Hematopoietic multipotent progenitor cell treated with erythropoietin and hydrocortisone succinate and interleukin-3 and kit ligand, for 6 days (in vitro differentiated cells): ENCODE measurements at places on chromosomes 2 and 18.

GRCh38 chr2:178111743-178112142 is 494 bp upstream of the RBM45 start:
- DNase-seq, result no peak

DNA sequence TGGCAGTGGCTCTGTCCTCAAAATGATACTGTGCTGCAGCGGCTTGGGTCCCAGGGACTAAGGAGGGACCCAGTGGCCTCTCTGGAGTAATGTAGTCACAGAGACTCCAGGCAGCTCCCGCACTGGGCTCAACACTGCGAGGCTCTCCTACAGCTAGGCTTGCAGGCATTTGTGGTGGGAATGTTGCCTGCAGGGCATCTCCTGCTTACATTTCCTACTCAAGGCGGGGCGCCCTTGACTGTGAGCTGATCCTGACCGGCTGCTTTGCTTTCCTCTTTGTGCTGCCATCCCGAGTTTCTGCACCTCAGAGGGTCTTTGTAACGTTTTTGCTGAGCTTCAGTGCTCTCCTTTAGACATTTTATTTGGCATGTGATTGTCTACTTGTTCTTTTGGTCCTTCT is 177.4 kb upstream of the FN1 start:
- no peak for DNase-seq

- DNase-seq, result no peak
These were observed 6.8 kb downstream of the ACTR1B start for GRCh38 chr2:97656905-97657587.

DNA sequence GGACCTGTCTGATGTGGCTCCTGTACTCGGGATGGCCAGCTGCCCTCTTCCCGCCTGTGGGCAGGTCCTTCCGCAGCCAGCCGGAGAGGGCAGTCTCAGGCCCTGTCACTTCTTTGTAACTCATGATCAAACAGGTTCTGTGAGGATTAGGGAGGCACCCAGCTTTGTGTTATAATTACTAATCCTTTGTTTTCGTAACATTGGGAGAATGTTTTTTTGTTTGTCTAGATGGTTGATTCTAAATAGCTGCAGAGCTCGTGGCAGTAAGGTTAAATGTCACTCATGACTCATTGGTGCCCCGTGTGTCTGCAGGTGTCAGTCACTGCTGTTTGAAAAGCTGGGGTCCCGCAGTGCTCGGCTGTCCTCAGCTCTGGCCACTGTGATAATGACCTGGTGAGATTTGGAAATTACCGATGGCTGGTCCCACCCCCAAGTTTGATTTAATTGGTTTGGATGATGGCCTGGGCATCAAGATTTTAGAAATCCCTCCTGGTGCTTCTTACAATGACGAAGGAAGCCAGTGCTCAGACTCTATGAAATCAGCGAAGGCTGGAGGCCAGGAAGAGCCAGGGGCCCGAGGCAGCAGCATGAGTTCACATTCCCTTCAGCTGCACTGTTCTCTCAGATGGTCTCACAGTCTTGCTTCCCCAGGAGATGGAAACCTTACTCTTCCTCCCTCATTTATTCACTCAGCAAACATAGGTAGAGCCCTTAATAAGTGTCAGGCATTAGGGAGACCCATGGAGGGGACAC is 172.8 kb downstream of the VAPA start:
- no peak for DNase-seq

GRCh38 chr2:212912445-212913103 is 238.8 kb downstream of the IKZF2 start:
- DNase-seq, result no peak

- no peak for DNase-seq
These were observed 107.2 kb upstream of the UGP2 start for GRCh38 chr2:63734510-63734909.

- no peak for DNase-seq
These were observed 179.8 kb upstream of the TRIB2 start for GRCh38 chr2:12536976-12537375.

GRCh38 chr2:61151436-61151835 is 10.6 kb upstream of the C2orf74 start:
- DNase-seq, result no peak

DNA sequence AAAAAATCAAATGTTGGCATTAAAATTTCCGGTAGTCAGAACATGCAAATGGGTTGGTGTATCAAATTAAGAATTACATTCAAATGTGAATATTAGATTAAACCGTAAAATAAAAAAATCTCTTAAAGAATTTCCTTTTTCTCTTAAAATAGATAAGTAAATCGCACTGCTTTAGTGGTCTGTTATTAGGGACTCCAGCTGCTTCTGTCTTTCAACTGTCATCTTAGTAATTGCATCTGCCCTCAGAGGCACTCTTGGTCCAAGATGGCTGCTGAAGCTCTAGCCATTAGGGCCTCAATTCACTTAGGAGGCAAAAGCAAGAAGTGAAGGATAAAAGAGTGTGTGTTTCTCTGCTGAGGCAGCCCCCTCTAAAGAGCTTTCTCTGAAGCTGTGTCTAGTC is 132.4 kb downstream of the MGAT5 start:
- DNase-seq, result no peak

DNA sequence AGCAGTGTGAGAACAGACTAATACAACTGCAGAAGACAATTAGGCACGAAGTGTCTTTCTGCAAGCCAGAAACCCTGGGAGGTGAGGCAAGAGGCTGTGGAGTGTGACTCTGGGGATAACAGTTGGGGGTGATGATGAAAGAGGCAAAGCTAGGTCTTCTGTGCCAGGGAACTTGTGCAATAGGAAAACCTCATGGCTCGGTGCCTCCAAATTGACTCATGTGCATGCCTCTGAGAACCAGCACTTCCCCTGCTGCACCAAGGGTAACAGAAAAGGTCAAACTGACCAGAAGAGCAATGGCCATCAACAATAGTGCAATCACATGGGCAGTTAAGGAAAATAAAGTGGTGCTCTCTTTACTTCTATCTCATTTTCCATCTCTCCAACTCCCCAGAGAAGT is 136.4 kb downstream of the SCG2 start:
- DNase-seq, result peak; percentile 84

DNA sequence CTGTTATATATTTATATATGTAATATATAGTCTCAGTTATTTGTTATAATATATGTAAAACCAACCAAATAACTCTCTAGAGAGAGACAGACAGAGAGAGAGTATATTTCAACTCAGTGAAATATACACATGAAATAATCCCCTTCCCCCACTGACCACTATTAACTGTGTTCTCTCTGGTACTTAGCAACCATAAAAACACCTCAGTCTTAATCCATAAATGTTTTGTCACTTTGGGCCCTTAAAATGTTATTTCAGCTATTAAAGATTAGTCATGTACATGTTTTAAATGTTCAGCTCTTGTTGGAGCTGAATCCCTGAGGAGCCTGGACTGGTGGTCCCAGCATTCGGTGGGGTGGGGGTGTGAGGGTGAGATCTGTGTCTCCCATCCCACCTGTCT is 122.2 kb upstream of the MAP3K20 start:
- DNase-seq, result no peak
